ENCODE measurements at places on chromosomes 13 and 19.
A peak's percentile ranks its signal among the peaks of the same experiment; 100 is the strongest.

GRCh38 chr19:41248895-41249294 is 15.3 kb upstream of the HNRNPUL1 start:
- DNase-seq: no peak

GRCh38 chr13:36907821-36908220 is 12.2 kb downstream of the SMAD9 start:
- no peak for DNase-seq

- no peak for DNase-seq
Observed at GRCh38 chr19:4693471-4694121, 23.5 kb upstream of the MYDGF start.

GRCh38 chr19:5805462-5806132 is 730 bp downstream of the NRTN start:
- peak; percentile 87 for DNase-seq

DNA sequence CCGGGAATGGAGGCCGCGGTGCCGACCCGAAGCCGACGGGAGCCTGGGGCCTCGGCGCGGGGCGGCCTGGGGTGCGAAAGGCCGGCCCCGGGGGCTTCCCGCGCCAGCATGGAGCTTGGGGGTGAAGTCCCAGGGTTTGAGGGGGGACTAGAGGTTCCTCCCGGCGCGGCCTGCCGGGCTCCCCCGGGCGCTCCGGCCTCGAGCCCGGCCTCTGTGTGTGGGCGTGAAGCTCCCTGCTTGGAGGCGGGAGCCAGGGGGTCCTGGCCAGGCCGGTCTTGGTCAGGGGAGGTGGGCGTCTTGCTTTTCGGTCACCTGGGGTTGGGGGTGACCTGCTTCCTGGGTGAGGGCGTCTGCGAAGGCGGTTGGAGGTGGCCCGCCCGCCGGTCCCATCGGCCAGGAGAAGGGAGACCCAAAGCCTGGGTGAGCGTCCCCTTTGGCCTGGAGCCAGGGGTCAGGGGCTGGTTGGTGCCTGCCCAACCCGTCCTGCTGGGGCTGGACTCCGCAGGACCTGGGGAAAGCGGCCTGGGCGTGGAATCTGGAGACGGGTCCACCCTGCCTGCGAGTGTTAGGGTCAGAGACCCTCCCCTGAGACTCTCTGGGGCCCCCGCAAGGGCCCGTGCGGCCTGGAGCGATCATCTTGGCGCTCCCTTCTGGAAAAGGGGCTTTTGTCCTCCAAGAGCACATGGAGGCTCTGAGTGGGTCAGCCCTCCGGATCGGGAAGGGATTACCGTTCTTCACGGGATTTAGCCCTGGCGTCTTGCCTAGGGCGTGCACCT is 535 bp downstream of the BSG start:
- DNase-seq: no peak

DNA sequence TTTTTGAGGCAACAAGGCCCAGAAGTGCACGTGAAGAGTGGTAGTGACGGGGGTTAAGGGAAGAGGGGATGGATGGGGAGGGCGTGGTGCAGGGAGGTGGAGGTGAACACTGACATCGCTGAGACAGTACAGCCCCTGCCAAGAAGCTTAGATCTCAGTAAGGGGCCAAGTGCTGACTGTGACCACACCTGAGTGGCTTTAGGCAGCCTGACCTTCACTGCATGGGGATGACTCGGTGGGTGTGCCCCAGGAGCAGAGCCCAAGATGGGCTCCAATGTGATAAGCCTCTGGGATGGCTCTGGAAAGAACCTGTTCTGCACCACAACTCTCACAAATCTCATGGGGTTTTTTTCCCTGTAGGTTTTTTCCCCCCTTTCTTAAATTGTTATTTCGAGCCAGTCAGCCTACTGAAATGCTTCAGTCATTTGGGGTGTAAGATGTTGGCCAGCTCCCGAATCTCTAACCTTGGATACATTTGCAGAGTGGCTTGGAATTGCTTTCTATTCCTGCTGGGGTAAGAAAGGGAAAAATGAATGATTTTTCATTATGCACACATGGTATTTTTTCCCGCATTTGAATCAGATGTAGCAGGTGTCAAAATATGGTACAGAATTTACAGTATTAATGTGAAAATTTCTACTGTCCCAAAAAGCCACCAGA is 165.0 kb downstream of the TM9SF2 start:
- DNase-seq: no peak

DNA sequence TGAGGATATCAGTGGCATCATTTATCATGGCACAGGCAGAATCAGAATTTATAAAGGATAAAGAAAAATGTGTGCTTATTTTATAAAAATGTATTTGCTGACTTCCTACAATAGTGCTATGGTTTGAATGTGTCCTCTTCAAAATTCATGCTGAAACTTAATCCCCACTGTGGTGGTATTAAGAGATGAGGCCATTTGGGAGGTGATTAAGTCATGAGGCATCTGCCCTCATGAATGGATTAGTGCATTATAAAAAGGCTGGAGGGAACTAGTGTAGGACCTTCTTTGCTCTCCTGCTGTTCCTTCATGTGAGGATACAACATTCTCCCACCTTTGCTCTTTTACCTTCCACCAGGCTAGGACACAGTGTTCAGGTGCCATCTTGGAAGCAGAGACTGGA is 212.8 kb downstream of the RFC3 start:
- no peak for DNase-seq

- peak; percentile 94 for DNase-seq
Observed at GRCh38 chr19:11535792-11536595, 2.7 kb upstream of the CNN1 start.

DNA sequence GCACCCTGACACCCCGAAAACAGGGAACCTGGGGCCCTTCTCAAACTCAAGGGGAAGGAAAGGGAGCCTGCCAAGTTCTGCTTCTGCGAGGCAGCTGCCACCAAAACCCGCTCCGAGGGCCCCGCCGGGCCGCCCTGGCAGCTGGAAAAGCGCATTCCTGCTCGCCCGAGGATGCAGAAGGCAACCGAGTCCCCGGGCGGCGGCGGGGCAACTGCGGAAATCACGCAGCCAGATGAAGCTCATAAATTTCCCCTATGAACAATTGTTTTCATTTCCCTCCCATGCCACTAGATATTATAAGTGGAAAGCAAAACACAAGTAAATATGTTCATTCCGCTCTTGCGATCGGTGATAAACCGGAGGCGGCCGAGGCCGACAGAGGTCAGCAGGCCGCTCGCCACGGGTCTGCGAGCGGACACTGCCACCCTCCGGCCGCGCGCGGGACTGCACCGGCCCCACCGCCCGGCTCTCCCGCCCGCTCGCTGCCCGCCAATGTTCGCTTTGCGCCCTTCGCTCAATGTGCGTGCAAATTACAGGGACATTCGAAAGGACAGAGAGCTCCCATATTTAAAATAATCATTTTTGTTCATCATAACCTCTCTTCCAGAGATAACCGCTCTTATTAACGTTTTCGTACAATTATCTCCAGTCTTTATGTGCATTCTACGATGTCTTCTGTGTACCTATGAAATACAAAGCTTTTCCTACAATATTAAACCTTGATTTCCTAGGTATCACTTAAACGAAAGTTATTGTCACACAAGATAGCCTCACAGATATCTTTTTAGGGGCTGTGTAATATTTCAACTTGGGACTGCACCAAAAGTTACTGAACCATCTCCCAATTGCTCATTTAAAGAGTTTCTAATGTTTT is 120.8 kb upstream of the ZNF507 start:
- DNase-seq: peak; percentile 55

DNA sequence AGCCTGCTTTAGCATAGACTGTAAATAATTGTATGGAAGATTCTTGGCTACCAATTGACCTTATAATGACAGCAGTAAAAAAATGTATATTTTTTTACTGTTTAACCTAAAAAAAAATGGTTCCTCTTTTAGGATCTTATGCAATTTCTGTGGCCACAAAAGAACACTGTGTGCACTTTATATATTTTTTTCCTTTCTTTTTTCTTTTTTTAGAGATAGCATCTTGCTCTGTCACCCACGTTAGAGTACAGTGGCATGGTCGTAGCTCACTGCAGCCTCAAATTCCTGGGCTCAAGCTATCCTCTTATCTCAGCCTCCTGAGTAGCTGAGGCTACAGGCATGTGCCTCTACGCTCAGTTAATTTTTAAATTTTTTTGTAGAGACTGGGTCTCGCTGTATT is 6.1 kb downstream of the FLT3 start:
- no peak for DNase-seq

GRCh38 chr13:83634601-83635000 is 247.7 kb downstream of the SLITRK1 start:
- DNase-seq: no peak

DNA sequence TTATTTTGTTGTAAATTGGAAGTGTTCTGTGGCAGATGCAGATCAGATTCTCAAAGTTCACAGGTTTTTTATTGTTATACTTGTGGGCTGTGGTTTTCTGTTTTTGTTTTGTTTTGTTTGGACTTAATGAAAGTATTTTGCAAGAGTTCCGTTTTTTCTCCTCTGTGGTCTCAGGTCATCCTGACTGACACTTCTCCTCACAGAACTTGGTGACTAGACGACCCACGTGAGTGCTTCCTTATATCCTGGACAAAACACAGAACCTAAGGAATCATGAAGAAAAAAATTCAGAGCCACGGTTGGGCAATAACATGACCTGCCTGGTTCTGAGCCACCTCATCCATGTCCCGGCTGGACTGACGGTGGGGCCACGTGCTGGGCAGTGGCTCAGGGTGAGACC is 2.5 kb upstream of the RFPL4AL1 start:
- DNase-seq: no peak

DNA sequence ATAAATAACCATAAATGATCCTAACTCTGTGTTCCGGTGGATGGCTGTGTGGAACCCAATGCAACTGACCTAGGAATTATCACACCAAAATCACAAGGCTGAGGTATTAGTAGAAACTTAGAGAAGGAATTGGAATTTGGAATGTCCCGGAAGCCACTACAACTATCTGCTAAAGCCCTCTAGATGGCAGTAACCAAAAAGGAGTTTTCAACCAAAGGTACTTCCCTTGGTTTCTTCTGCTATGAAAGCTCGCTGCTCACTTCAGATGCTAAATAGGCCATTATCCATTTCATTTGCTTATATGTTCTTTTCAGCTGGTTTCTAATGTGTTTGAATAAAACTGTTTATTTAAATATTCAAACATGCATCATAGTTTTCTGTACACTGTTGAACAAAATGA is 1589.1 kb upstream of the SPRY2 start:
- no peak for DNase-seq

GRCh38 chr19:51660975-51661600 is 14.5 kb upstream of the SIGLEC14 start:
- peak; percentile 23 for DNase-seq

DNA sequence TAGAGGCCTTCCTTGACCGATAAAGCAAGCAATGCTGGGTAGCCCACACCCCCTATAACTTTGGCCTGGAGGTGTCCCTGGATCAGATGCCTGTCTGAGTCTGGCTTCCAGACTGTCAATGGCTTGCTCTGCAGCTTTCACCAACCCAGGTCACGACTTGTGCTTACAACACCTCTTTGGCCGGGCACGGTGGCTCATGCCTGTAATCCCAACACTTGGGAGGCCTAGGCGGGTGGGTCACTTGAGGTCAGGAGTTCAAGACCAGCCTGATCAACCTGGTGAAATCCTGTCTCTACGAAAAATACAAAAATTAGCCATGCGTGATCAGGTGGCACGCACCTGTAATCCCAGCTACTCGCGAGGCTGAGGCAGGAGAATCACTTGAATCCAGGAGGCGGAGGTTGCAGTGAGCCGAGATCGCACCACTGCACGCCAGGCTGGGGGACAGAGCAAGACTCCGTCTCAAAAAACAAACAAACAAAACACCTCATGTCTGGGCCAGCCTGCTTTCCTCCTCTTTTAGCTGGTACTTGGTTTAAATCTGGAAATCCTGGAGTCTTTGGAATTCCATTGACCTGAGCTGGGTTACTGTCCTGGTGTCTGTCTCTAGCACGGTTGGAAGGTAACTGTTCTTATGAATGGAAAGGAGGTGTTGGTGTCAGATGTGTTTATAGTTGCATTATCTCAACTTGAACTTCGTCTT is 10.3 kb upstream of the GARRE1 start:
- no peak for DNase-seq

DNA sequence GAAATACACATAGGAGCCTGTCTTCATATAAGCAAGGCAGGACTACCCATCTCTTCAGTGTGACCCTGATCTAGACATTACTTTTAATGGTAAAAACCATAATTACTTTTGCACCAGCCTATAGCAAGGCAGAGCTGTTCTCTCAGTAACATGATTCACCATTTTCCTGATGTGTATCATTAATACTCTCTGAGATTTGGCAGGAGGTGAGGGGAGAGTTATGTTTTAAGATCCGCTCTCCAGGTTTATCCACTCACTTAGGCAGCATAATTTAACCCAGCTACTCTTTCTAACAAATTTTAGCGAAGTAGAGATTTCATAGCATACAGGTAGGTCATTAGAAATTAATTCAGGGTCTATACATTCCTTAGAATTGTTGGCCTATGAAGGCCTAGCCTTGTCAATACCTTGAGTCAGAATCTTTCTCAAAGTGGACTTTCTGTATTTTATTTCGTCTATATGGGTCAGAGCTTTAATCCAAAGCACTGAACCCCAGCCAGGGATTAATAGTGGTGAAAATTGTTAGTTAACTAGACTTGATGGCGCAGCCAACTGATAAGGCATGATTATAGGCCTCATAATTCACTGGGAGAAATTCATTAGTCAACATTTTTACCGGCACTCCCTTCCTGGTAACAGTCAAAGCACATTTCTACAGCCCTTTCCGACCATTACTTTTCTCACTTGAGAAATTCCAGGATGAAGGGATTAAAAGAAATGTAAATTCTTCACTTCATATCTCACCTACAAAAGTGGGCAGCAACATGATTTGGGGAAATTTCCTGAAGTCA is 955.1 kb downstream of the DIAPH3 start:
- DNase-seq: no peak

DNA sequence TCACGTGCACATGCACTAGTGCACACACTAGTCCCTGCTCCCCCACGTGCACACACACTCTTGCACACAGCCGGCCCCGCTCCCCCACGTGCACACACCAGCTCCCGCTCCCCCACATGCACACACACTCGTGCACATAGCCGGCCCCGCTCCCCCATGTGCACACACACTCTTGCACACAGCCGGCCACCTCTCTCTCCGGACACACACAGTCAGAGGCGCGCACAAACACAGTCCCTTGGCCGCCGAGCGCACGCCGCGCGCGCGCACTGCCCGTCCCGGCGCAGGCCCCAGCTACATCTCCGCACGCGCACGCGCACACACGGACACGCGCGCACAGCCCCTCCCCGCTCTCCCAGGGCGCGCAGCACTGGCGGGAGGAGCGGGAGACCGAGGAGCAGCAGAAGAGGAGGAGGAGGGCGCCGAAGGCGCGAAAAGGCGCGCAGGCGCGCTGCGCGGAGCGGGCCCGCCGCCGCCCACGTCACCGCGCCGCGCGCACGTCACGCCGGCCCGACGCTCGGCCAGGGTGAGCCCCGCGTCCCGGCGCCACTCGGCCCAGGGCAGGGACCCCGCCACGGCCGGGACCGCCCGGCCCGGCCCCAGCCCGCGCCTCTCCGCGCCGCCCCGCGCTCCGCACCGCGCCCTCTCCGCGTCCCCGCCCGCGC is at the start of gene TFDP1:
TSS of gene TFDP1 (plus strand) at position 549 of the 665 bp plus-strand sequence. CDS start 1,085 bp downstream, outside the sequence.
- DNase-seq: peak; percentile 97

GRCh38 chr19:14305706-14306105 is 75.5 kb upstream of the ADGRE5 start:
- DNase-seq: no peak

GRCh38 chr19:17114414-17114831 is 38.8 kb downstream of the MYO9B start:
- DNase-seq: no peak

Measured in 8988T (cell line).